ENCODE measurements at places on chromosomes 5 and 9.

DNA sequence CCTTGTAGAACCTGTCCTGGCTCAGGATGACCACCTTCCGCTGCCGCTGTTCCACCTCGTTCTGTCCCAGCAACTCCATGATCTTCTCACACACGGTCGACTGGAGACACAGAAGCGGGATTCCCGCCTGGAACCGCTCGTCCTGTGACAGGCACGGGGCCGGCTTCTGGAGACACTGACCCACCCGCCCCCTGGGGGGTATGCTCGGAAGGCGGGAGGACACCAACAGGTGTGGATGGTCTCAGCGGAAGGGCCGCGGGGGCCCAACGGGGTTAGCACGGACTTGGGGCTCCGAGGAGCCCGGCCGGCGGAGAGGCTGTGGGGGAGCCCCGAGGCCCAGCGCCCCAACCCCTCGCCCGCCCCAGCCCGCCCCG, 530 bp downstream of the UCK1 start:
- DNase-seq, result no peak

DNA sequence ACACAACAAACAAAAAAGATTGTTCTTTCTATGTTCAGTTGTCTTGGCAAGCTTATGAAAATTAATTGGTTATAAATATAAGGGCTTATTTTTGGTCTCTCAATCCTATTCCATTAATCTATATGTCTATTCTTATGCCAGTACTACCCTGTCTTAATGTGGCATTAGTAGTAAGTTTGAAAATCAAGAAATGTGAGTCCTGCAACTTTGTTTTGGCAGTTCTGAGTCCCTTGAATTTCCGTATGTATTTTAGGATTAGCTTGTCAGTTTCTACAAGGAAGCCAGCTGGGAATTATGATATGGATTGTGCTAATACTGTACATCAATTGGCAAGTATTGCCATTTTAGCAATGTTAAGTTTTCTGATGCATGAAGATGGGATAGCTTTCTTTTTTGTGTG, 10.5 kb upstream of the CCDC125 start:
- no peak for DNase-seq

GRCh38 chr5:142905348-142905747, 135.2 kb downstream of the ARHGAP26 start:
- no peak for DNase-seq

GRCh38 chr9:131167146-131167692, 41.8 kb downstream of the NUP214 start:
- no peak for DNase-seq

DNA sequence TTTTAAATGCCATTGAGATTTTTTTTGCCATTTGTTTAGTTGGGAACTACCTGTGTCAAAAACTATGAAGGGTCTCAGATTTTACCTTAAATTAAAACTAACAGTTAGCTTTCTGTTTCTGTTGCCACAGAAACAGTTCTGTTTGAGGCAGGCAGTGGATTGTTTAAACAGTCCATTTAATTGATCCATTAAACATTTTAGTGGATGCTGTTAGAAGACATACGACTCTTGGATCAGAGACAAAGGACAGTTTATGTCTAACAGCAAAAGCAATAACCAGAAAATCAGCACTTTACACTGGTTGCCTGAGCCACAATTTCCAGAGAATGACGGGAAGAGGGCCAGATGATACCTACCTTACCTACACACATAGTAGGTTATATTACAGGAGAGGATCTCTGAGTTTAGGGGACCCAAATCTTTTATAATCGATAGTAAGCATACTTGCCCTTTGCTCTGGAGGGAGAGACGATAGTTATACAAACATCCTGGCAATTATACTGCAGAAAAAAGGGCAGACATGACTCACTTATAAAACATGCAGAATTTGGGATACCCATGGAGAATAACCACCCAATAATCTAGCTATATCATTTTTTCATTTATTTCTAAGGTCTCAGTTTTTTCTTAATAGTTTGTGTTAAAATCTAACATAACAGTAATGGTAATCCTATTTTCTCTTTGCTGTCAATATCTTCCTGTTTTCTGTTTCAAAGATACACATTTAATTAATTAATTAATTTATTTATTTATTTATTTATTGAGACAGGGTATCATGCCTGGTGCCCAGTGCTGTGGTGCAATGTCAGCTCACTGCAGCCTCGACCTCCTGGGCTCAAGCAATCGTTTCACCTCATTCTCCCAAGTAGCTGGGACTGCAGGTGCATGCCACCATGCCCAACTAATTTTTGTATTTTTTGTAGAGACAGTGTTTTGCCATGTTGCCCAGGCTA, 136.7 kb upstream of the TNFAIP8 start:
- no peak for DNase-seq

Data from stimulated activated CD8-positive, alpha-beta memory T cell treated with anti-CD3 and anti-CD28 coated beads, Interleukin-2, amount 100 ng/mL, for 48 hours (primary cell).